ENCODE measurements at places on chromosomes 1 and 21.

GRCh38 chr1:172252321-172252720 lies 168.2 kb upstream of the C1orf105 start:
- DNase-seq = no peak

DNA sequence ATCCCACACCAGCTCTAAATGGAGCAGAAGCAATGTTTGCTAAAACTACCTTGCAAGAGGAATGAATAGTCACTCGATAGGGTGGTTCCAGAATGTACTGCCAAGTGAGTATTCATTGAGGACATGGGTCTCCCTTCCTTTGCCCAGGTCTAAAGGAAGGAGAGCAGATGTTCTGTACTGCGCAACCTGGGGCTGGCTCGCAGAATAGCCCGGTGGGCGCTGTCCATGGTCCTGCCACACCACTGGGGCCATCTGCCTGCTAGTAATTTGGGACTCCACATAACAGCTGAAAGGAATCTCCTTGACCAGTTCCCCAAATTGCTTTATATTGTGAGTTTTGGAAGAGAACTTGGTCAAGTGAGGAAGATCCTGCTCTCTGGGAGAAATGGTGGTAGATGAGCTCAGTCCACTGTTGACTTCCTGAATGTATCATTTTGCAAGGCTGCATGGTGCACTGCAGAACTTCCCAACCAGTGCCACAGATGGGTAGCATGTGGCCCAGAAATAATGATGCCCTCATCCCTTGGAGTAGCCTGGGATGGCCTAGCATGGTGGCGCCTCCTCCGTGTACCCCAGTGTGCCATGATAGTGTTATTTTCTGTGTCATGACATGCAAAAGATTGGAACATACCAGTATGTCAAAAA lies 5.7 kb downstream of the SLC6A17 start:
- peak; percentile 18 for DNase-seq

DNA sequence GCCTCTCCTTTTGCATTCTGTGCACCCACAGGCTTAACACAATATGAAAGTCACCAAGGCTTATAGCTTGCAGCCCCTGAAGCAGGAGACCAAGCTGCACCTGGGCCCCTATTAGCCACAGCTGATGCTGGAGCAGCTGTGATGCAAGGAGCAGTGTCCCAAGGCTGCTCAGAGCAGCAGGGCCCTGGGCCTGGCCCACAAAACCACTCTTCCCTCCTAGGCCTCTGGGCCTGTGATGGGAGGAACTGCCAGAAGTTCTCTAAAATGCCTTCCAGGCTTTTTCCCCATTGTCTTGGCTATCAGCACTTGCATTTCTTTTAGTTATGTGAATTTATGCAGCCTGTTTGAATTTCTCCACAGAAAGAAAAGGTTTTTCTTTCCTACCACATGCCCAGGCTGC lies 89.5 kb upstream of the KCTD3 start:
- DNase-seq = no peak

DNA sequence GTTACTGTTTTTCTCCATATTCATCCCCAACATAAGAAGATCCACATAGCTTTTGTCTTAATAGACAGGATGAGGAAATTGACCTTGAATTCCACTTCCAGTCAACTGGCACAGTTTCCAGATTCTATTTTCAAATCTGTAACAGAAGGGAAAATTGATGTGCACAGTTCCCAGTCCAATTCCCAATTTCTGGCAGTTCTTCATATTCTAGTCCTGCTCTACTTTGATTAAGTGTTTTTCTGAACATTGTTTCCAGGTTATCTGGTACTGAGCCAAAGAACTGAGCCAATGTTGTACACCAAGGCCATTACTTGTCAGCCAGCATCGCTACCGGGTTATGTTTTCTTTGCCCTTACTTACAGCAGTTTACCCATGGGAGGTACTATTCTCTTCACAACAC lies 1755.4 kb downstream of the PLA2G4A start:
- no peak for DNase-seq

- no peak for DNase-seq
Measured at GRCh38 chr1:183283286-183283685, 97.2 kb downstream of the LAMC2 start.

DNA sequence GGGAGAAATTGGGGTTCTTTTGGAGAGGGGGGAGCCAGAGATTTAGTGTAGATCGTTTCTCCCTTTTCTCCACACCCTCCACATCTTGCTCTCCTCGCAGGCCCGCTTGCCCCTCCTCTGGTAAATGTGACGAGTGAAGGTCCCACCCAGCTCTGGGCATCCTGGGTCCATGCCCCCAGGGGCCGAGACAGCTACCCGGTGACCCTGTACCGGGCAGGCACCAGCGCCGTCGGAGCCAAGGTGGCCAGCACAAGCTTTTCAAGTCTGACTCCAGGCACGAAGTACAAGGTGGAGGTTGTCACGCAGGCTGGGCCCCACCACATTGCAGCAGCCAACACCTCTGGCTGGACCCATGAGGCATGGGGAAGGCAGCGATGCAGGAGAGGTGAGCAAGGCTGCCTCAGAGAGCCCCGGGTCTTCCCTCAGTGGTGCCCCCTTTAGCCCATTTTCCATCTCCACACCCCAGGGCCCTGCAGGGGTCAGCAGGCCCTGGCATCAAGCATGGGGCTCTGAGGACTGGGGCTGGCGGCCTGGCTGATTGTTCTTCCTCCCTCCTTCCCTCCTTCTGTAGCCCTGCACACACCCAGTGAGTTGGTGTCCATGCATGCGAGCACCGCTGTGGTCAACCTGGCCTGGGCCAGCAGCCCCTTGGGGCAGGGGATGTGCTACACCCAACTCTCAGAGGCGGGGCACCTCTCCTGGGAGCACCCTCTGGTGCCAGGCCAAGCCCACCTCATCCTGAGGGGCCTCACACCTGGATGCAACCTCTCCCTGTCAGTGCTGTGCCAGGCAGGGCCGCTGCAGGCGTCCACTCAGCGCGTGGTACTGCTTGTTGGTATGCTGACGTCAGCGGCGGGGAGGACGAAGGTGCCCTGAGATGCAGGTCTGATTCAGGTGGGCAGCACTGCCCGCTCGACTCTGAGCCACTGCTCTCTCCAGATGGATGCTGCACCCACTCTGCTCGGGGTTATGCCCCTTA lies 16.4 kb upstream of the LGR6 start:
- no peak for DNase-seq

All from stimulated activated CD8-positive, alpha-beta memory T cell treated with anti-CD3 and anti-CD28 coated beads, Interleukin-15, amount 100 ng/mL, for 24 hours (primary cell).